ENCODE measurements at places on chromosomes 1 and 21. TPM values are rescaled to one million over a fixed set of nuclear protein-coding genes. Genes with fewer than 3 reads are reported as not detected.

IPP gene
- total RNA-seq, result 6.8 TPM

CFHR5 gene
- total RNA-seq, result not detected

ADGRL2 gene
- 10.7 TPM for total RNA-seq

B3GALT5 gene
- total RNA-seq, result 2.6 TPM

SPATA46 gene
- not detected for total RNA-seq

BNIPL gene
- 0.22 TPM for total RNA-seq

XKR8 gene
- 13.0 TPM for total RNA-seq

SLC27A3 gene
- 15.3 TPM for total RNA-seq

OR2T11 gene
- not detected for total RNA-seq

DYNLT5 gene
- not detected for total RNA-seq

CFAP141 gene
- total RNA-seq, result not detected

LCE2A gene
- total RNA-seq, result not detected

ALPL gene
- 1.4 TPM for total RNA-seq

SLC50A1 gene
- total RNA-seq, result 45.3 TPM

PADI6 gene
- not detected for total RNA-seq

PI4KB gene
- total RNA-seq, result 38.5 TPM

NBPF3 gene
- total RNA-seq, result 112 TPM

DMAP1 gene
- 28.8 TPM for total RNA-seq

KCNA2 gene
- under 0.01 TPM for total RNA-seq

SELE gene
- total RNA-seq, result not detected

FAM72C gene
- total RNA-seq, result 4.2 TPM

OR2T2 gene
- total RNA-seq, result not detected

HPDL gene
- total RNA-seq, result 0.86 TPM

Data from placental pericyte (primary cell).